AG08396 (cell line): ENCODE measurements at places on chromosomes 12 and 14.
A peak's percentile ranks its signal among the peaks of the same experiment; 100 is the strongest.

DNA sequence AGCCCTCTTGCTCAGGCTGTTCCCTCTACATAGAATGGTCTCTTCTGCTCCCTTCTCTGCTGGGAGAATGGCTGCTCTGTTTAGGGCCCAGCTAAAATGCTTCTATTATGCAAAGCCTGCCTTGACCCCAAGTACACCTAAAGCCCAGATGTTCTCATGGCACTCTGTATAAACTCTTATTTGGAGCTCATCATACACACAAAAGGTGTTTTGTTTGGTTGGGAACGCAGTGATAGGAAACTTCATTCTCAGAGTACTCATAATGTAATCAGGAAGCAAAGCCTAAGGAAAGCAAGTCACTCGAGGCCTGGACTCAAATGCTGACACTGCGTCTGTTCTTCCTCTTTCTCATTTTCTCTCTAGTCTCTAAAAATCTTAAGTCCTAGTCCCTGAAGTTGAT lies 38.2 kb upstream of the SYCP3 start:
- no peak for DNase-seq

GRCh38 chr12:4086481-4086880 lies 187.1 kb upstream of the CCND2 start:
- DNase-seq = no peak

- peak; percentile 18 for DNase-seq
Measured at GRCh38 chr12:67940780-67941243, 48.4 kb upstream of the IFNG-AS1 start.

- peak; percentile 79 for DNase-seq
Measured at GRCh38 chr14:69059658-69060623, 80.8 kb upstream of the ACTN1 start.

DNA sequence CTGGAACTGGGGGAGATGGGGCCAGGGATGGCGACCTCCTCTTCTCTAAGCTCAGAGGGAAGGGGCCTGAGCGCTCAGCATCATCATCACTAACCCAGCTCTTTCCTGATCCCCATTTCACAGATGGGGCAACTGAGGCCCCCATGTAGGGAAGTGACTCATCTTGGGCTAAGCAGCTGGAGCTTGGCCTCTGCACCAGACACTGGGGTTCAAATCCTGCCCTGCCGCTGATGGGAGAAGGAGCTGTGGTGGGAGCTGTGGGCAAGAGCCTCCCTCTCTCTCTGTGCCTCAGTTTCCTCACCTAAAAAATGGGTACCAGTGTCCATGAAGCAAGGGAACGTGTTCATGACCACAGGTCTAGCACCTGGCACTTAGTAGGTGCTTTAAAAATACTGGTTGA lies 2.6 kb upstream of the TRPV4 start:
- no peak for DNase-seq

DNA sequence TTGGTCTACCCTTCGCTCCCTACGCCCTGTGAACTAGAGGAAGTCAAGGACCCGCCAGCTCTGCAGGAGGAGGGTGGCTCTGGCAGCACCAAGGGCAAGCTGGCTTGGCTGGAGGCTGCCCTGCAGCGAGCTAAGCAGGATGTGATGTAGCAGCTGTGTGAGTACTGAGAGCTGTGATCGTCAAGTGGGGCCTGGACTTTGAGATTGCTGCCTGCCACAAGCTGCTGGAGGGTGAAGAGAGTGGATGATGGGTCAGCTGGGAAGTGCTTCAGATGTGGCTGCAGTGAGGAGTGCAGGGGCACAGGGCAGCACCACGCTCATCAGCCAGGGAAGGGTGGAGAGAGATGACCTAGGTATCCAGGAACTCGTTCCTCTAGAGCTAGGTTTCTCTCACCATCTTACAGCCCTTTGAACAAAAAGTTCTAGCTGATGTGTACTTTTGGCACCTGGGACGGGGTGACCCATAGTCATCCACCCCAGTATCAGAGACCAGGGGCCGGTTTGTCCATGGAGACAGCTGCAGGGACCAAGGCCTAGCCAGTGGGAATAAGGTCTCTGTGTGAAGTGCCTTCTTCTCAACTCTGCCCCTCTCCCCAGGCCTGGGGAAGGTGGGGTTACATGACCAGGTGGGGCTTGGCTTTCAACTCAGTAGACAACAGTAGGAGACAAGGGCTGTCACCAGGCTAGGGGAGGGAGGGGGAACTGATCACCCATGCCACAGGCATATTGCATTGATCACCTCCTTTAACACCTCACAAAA lies 3.2 kb downstream of the KRT86 start:
- DNase-seq = no peak

DNA sequence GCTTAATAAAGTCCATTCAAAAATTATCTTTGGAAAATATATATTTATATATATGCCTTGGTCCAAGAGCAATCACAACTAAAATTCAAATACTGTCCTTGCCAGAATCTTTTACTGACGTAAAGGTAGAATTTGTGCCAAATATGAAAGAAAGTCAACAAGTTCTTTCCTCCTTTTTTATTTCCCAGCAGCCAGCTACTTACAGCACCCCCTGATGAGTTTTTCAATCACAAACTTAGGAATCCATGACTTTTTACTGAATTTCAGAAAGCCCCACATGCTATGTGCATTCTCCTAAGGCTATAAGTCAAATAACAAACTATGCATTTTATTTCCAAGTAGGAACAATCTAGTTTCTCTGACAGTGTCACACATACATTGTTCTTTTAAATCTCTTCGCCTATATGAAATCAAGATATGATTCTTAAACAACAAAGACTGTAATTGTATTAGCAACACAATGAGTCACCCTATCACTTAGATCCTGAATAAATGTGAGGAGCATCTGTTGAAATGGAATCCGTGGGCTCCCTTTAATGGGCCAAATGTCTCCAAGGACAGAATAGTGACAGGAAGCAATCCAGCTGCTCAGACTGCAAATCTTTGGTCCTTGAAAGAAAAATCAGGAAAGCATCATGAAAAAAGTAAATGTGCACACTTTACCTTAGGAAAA lies 271.4 kb downstream of the DUSP6 start:
- no peak for DNase-seq

GRCh38 chr12:73067616-73068015 lies 795.4 kb downstream of the TRHDE start:
- DNase-seq = no peak

- no peak for DNase-seq
Measured at GRCh38 chr14:22305607-22306006, 283.4 kb downstream of the DAD1 start.

DNA sequence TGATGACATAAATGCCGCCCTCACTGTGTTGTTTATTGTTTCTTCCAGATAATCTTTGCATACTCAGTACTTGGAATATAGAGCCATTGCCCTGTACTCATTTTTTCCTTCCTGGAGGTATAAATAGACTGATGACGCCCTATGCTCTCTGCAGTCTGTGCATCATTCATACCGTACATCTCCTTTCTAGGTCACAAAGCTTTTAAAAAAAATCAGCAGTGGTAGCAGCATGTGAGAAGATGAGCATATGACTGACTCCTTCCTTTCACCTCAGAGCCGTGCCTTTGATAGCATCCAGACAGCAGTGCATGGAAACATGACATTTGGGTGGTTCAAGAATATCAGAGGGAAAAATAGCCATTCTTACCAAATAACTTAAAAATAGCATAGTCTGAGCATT lies 77.3 kb downstream of the PDE3A start:
- DNase-seq = no peak

DNA sequence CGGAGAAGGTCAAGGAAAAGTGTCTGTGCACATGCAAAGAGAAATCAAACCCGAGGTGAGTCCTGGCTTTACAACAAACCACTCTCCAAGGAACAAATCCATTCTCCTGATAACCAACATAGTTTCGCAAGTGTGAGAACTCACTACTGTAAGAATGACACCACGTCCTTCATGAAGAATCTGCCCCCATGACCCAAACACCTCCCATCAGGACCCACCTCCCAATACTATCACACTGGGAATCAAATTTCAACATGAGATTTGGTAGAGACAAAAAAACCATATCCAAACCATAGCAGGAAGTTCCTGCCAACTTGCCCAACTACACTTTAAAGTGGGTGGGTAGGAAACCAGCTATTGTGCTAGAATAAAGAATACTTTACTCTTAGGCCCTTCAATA lies 2.4 kb upstream of the ERC1 start:
- no peak for DNase-seq

DNA sequence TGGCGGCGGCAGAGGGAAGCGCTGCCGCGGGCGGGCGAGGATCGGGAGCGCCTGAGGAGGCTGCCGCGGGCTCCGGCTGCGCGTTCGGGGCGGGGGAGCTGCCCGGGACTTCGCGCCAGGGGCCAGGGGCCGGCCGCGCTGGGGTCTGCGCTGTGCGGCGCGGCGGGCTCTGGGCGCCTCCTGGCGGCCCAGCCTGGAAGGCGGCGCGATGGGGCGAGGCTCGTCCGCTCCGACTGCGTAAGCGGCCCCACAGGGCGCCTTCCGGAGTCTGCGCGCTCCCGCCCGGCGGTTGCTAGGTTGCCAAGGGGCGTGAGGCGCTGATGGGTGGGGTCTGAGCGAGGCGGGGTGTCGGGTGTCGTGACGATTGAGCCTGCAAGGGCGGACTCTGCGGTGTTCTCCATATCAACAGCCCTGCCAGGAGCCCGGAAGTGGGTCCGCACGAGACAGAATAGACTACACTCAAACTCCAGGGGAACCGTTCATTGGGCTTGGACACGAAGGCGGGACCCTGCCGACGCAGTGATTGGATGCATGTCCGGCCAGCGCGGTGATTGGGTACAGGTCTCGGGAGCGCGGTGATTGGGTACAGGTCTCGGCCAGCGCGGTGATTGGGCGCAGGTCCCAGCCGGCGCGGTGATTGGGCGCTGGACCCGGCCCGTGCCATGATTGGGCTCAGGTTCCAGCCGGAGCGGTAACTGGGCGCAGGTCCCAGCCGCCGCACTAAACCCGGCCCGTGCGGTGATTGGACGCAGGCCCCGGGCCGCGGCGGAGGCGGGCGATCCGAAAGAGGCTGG lies at the start of gene TEDC1:
TSS of gene TEDC1 (plus strand) at position 675 of the 794 bp plus-strand sequence. CDS start 130 bp downstream, outside the sequence.
- peak; percentile 100 for DNase-seq

GRCh38 chr12:123595729-123596128 lies 6.2 kb upstream of the DDX55 start:
- DNase-seq = no peak

- DNase-seq = no peak
Measured at GRCh38 chr14:24990050-24990449, 59.9 kb downstream of the STXBP6 start.

- DNase-seq = peak; percentile 59
Measured at GRCh38 chr14:94665121-94665520, 52.9 kb downstream of the SERPINA3 start.

GRCh38 chr12:63816031-63816430 lies 28.5 kb upstream of the SRGAP1 start:
- DNase-seq = no peak

- DNase-seq = no peak
Measured at GRCh38 chr14:104283197-104284106, 145.1 kb downstream of the KIF26A start.

DNA sequence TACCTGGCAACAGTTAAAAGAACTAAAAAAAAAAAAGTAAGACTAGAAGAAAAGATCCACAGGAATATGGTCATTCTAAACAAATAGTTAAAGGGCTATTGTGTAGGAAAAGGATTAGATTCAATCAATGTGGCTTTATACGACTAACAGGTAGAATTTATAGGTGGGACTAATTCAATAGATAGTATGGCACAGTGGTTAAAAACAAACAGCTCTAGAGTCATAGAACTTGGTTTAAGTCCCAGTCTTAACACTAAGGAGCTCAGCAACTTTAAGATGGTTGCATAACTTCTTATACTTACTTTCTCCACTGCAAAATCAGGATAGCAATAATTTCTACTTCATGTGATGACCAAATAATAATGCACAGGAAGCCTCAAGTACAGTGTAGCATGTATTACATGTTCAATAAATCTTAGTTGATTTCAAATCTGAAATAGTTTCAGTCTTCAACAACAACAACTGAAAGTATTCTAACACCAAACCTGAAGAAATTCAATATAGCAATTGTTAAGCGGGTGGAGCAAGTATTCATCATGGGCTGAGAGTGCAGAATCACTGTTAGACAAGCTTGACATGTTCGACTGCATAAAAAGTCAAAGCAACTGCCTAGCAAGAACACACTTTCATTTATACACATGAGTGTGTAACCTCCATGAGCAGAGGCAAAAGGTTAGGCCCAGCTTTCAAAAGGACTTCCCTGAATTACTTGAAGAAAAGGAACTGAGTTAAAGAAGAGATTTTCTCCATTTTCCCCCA lies 50.4 kb downstream of the ITPR2 start:
- DNase-seq = no peak

DNA sequence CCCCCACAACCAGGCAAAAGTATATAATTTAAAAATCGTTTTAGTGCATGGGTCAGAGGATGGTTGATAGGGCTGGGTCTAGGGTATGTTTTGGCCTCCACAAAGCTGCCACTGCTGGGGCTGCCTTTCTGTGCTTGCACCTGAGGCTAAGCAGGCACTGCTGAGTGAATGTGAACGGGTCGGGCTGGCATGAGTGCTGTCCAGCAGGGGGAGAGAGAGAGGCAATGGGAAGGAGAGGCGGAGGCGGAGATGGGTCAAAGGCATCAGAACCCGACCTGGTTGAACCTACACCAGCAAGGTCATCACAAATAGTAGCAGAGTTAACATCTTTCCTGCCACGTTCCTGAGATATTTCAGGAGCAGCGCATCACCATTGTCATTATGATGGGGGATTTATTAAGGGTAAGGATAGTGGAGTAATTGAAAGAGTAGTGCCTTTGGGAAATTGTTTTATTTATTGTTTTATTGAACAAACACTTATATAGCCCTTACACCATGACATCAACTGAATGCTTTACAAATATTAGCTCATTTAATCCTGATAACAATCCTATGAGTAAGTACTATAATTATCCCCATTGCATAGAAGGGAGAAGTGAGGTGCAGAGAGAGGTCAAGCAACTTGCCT lies 5.8 kb upstream of the NRXN3 start:
- DNase-seq = no peak

DNA sequence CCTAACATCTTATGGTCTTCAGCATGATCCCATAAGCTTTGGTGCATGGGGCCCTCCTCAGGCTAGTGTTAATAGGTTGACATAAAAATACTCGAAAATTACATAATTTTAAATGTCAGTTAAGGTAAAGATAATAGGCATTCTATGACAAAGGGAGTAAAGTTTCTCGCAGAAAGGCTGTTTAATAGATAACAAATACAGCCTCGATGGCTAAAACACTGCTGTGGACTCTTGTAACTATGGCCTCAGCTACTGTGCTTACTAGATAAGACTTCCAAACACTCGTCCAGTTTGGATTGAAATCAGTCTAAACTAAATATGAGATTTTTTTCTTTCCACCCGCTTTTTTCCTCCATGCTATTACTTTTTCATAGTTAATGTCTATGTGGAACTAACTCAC lies 23.2 kb upstream of the MGST1 start:
- DNase-seq = no peak

DNA sequence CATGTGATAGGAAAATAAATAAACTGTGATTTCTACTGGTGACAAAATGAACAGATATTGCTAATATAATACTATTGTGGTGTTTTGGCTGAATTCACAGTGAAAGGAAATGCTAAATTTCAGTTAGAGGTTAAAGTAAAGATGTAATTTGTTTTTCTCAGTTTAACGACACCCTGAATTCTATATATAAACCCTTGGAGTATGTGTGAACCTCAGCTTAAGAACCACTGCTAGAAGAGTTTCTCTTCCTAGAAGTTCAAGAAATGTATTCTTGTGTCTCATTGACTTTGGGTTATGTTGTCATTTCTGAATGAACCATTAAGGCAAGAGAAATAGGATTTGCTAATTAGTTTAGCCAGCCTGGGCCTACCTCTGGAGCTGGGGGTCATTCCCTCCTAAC lies 8.2 kb downstream of the FBXO34 start:
- DNase-seq = no peak
